NCI-H446 treated with DMSO at 0.1 percent for 48 hours (cell line): ENCODE measurements at places on chromosomes 11 and 22.

GRCh38 chr22:23193882-23194281 is 13.6 kb downstream of the BCR start:
- DNase-seq, result no peak

GRCh38 chr11:65085446-65085845 is 1.4 kb downstream of the ZFPL1 start:
- no peak for DNase-seq

DNA sequence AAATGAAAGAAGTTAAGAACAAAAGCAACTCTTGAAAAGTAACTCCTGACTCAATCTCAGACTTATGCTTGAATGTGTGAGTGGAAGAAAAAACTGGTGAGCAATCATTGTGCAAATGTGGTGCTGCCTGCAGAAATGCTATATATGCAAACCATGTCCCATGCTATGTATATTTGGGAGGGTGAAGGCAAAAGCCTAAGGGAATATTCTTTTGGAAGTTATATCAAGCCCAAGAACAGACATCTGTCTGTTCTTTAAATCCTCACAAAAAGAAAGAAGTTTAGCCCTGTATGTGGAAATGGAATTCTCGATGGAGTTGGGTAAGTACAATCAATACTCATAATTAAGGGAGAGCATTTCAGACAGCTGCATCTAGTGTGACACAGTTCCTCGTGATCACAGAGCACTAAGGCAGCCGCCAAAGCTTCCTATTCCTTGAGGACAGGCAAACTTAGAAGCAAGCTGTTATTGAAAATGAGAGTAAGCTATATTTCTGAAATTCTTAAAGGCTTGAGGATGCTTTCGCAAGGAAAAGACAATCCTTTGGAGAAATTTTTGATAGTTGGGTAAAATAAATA is 406.5 kb upstream of the CHORDC1 start:
- DNase-seq, result no peak

DNA sequence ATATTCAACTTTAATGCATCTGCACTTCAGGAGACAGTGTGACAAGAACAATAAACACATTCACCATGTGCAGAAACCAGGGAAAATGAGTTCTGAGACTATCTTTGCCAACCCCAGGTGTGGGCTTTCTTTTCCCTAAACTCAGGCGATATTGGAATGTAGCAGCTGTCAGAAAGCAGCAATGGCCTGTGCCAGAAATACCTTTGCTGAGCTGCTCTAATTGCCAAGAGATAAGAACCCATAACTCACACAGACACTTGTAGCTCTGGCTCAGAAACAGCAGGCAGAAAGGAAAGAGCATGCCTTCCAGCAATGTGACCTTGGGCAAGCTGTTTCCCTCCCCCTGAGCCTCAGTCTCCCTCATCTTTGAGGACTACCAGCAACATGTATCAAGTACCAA is 77.6 kb downstream of the PLEKHA7 start:
- DNase-seq, result no peak

DNA sequence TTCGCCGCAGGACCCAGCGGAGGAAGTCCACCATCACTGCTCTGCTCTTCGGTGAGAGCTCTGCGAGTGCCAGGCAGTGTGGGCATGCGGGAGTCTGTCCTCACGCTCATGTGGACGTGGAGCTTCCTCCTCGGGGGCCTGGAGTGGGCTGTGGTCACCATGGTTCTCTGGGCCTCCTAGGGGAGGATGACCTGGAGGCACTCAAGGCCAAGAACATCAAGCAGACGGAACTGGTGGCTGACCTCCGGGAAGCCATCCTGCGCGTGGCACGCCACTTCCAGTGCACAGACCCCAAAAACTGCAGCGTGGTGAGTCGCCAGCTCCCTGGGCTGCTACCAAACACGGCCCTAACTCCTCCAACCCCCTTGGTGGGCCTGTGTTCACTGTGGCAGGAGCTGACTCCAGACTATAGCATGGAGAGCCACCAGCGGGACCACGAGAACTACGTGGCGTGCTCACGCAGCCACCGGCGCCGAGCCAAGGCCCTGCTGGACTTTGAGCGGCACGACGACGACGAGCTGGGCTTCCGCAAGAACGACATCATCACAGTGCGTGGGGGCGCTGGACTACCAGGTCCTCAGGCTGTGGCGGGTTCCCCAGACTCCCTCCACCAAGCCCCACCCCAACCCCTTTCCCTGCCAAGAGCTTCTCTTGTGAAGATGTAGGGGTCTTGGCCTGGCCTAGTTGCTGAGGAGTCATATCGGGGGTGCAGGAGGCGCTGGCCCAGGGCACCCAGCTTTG is 36.8 kb downstream of the SGSM3 start:
- DNase-seq, result no peak

DNA sequence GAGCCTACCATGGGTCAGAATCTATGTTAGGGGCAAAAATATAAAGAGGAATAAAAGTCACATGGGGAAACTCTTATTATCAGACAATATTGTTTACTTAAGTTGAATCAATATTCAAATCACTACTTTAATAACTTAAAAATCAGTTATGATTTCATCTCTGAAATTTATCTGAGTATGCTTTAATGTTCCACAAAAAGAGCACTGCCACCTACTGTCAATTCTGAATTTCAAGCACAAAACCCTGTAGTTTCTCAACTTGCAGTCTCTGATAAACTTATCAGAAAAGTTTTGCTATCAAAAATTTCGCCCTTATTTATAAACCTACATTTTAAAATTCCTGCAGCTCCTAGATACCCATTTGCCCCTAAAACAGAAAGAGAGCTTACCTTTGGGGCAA is 47.3 kb downstream of the RDX start:
- DNase-seq, result no peak

DNA sequence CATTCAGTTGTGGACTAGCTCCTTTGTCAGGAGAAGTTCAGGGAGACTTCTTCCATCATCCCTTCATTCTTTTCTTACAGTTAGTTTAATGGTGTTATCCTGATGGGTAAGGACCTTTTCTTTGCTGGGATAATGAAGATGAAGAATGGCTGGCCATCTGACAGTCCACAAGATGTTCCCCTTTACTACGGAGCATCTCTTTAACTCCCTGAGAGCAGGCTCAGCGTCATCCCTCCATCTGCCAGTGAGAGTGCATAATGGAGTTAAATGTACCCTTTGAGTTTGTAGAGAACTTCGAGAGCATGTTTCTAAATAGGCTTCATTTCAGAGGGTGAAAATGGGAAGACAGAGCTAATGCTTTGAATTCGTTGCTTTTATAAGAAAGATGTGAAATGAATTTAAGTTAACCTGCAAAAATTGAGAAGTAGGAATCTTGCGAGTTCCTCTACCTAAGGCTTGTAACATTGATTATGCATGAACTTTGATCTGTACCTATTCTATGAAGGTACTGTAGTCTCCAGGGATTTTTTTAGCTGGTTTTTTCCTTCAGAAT is 1.7 kb downstream of the EP300 start:
- DNase-seq, result no peak

- DNase-seq, result no peak
Measured at GRCh38 chr22:23458663-23459541, 121.2 kb downstream of the IGLL1 start.

DNA sequence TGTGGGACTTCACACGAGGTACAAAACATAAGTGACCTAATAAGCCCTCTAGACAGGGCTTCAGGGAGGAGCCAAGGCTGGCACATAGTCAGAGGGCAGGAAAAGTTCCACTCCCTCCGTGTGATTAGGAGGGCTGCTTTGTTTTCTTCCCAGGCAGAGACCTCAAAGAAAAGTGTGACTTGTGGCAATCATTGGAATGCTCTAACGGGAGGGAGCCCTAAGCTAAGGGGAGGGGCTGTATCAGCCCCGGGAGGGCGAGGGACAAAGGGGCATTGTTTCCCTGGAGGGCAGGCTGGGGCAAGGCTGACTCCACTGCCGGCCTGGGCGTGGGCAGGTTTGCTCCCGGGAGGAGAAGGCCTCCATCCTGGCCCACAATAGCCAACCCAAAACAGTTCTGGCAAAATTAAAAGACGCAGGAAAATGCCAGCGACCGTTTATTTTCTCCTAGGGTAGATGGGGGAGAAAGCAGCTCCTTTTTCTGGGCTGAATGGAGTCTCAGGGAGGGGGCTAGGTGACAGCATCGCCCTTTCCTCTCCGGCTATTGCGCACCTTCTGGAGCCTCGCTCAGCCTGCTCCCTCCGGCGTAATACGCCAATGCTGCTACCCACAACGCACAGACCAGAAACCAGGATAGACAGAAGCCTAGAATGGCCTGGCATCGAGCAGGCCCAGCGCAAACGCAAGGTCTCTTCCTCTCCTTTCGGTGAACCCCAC is 60.2 kb downstream of the ENDOD1 start:
- no peak for DNase-seq

- DNase-seq, result no peak
Measured at GRCh38 chr22:27625769-27626674, 175.5 kb downstream of the MN1 start.

- DNase-seq, result no peak
Measured at GRCh38 chr11:129222158-129222557, 30.0 kb upstream of the ARHGAP32 start.

DNA sequence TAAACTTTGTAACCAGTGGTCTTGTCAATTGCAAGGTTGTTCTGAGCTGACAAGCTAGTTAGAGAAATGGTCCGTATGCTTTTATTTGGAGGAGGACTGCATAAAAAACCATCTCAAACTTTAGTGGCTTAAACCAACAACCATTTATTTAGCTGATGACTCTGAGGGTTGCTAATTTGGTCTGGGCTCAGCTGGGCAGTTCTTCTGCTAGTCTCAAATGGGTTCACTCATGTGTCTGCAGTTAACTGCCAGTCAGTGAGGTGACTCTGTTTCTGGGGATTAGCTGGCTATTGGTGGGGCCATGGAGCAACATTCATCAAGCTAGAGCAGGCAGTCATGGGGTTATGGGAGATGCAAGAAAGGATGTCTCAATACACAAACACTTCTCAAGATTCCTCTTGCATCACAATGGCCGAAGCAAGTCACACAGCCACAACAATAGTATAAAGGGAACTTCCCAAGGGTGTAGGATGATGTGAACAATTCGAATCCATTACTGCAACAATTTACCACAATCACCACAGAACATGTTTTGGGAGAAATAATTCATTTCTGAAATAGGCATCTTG is 521.9 kb downstream of the INSC start:
- DNase-seq, result no peak

DNA sequence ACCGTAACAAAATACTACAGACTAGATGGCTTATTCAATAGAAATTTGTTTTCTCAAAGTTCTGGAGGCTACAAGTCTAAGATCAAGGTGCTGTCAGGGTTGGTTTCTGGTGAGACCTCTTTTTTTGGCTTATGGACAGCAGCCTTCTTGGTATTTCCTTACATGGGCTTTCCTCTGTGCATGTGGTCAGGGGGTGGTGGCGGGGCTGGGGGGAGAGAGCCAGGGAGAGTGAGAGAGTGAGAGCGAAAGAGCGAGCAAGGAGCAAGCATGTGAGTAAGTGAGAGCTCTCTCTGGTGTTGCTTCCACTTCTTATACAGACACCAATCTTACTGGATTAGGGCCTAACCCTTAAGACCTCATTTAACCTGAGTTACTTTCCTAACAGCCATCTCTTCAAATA is 181.5 kb downstream of the TMEM135 start:
- no peak for DNase-seq

DNA sequence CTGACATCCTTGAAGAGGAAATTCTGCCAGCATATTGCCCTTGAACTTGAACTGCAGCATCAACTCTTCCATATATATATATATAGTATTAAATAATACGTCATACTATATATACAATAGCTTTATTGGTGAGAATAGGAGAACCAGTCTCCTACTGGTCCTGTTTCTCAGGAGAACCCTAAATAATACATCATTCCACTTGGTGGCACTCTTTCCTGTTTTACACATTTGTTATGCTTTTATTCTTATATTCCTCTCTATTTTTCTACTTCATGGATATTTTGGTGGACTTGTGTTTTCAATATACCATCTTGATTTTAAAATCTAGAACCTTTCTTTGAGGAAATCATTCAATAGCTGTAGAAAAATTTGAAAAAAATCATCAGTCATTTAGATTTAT is 193.3 kb downstream of the TRPC6 start:
- DNase-seq, result no peak
